ENCODE measurements at places on chromosomes 3 and 15.
A peak's percentile ranks its signal among the peaks of the same experiment; 100 is the strongest.

DNA sequence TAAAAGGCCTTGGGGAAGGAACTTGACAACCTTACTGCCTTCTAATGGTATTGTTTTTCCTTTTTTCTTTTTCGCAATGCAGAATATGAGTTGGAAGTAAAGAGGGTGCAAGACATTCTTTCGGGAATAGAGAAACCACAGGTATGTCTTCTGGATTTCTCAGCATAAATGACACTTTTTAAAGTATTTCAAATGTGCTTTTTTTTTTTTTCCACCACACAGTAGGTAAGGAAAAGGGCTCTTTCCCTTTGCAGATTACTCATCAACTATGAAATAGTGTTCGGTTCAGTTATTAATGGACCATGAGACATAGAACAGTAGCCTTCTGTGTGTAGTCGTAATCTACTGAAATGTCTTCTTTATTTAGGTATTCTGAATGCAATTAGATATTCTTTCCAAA lies 162.4 kb downstream of the GHSR start:
- DNase-seq, result peak; percentile 84

DNA sequence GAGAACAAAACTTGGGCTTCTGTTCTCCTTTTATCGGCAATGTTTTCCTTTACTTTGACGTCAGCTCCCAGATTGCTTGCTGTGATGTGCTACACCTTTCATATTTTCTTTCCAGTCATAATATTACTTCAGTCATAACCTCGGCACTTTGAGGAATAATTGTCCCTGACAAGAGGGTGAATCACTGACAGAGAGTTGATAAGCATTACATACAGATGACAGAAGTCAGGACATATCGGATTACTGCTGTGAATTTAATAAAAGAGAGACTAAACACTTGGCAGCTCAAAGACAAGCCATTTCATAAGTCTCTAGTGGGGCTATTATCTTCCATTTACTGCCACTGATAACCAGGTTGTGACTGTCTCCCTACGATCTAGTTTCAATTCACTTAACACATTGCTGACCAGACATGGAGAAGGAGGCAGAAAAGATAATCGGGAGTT lies 362.1 kb upstream of the ARRDC4 start:
- no peak for DNase-seq

DNA sequence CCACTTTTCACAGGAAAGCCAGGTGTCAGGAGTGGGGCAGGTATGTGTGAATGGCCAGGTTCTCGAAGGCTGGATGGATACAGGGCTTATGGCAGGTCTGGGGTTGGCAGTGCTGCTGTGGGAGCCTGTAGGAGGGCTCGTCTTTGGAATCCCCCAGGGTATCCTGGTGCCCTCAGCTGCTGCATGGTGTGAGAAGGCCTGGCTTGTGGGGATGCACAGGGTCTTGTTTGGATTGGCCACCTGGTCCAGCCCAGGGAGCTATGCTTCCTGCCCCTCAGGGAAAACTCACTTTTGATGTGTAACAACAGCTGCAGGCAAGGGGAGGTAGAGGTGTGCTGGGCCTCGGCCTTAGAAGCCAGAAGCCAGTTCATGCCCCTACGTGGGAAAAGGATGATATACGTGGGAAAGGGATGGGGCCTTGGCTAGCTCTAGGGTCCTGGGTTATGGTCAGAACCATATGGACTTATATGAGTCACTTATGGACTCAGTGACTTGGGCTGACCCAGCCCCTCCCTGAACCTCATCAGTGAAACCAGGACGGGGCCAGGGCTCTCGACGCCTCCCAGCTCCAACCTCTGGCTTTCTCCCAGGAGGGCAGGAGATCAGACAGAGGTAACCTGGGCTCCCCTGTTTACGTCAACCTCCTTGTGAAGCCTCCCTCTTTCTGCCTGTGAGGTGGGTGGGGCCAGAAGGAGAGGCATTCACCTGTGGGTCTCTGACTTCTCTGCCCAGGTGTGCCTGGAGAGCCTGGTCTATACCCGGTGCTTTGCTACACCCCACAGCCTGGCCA lies 37.8 kb upstream of the CSPG4 start:
- no peak for DNase-seq

GRCh38 chr3:69741032-69741767 lies 1.9 kb downstream of the MITF start:
- DNase-seq, result no peak

DNA sequence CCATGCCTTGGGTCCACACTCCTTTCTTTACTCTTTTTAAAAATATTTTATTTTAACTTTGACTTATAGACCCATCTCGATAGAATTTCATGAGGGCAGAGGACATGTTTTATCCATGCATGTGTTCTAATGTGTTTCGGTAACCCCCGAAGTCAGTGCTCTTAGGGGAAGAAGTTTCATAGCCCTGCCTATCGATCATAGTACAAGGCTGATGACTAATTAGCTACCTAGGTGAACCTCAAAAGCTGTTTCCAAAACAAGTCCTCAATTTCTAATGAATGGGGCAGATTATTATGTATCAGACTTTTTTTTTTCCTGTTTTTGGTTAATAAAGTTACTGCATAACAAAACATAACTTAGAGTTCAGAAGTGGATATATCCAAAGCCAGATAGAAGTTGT lies 82.0 kb downstream of the MBNL1 start:
- DNase-seq, result no peak

DNA sequence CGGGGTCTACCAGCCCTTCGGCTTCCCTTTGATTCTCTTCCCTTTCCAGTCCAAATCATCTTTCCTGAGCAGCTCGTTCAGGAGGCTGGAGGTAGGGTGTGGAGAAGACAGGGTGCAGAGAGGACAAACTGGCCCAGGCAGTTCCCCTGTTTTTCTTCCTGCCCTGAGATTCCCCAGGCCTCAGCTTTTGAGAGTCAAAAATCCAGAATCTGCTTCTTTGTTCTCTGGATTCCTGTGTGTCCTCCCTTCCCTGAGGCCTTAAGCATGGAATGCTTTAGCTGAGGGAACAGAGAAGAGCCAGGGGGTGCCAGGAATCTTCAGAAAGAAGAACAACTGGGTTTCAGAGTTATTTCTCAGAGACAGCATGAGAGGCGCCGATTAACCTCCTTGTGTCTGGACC lies 26.7 kb upstream of the LRTM1 start:
- peak; percentile 34 for DNase-seq

GRCh38 chr3:41259449-41260062 lies 60.3 kb downstream of the CTNNB1 start:
- no peak for DNase-seq

DNA sequence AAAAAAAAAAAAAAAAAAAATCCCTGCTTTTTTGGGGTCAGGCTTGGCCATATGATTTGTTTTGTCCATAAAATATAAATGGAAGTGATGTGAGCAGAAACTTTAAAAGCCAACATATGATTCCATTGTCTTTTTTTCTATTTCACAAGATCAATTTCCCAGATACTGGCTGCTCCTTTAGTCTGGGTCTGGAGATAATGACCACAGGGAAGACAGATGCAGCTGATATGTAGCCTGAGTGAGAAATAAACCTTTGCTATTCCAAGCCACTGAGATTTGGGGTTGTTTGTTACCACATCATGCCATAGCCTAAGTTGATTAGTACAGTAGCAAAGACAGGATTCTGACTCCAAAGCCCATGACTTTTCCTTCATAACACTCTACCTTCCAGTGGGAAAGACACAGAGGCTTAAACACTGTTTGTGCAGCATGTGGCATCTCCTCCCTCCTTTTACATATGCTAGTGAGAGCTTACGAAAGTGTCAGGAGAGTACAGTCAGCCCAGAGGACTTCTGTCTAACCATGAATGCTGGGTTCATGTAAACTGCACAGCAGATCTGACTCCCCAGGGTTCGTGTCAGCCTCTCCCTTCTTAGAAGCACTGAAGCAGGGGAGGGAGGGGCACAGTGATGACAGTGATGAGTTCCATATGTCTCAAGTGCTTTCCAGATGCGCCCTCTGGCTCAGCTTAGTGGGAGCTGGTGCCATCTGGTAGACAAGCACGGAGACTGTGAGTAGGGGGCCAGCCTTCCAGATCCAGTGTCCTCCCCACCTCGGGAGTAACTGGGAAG lies 36.7 kb upstream of the SLC7A14 start:
- no peak for DNase-seq

DNA sequence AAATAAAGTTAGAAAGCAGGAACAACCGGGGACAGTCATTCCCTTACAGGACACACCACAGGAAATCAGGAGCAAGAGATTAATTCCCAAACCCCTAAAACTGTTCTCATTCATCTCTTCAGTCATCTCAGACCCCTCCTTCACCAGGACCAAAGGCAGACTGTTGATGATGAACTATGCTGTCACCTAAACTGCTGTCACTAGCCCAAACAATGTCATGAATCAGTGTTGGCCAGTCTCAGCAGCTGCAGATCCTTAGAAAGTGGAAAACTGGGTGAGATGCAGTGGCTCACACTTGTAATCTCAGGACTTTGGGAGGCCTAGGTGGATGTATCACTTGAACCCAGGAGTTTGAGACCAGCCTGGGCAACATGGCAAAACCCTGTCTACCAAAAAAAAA lies 909.6 kb downstream of the ROBO1 start:
- DNase-seq, result no peak

DNA sequence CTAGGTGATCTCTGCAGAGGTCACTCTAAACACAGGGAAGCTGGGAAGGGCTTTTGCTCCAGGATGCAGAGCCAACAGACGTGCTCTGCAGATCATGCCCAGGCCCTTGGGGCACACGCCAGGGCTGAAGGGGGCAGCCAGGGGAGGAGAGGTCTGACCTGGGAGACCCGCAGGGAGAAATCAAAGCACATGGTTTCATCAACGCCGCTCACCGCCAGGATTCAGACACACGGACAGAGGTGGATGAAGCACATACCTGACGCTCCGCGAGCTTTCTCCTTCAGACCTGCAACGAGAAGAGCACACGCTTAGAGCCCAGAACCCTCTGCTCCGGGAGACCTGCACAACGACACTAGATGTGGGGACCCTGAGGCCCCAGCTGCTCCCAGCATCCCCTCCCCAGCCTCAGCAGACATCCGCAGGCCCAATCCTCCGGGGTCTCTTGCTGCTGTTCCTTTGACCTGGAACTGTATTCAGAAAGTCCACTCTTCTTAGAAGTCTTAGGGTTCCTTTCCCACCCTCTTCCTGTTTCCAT lies 90.7 kb upstream of the IQSEC1 start:
- no peak for DNase-seq

GRCh38 chr3:57530071-57530608 lies 14.0 kb downstream of the DNAH12 start:
- DNase-seq, result no peak

GRCh38 chr3:78178740-78179363 lies 1139.0 kb downstream of the ROBO2 start:
- DNase-seq, result no peak

- no peak for DNase-seq
These were observed 33.1 kb downstream of the SELENOT start for GRCh38 chr3:150636258-150636657.

- peak; percentile 45 for DNase-seq
These were observed 13.8 kb downstream of the TMEM266 start for GRCh38 chr15:76073554-76073953.

DNA sequence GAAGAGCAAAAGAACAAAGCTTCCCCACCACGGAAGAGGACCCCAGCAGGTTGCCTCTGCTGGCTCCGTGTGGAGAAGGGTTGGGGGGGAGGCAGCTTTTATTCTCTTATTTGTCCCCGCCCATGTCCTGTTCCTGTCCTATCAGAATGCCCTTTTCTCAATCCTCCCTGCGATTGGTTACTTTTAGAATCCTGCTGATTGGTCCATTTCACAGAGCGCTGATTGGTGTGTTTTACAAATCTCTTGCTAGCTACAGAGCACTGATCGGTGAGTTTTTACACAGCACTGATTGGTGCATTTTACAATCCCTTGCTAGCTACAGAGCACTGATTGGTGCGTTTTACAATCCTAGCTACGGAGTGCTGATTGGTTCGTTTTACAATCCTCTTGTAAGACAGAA lies 100.6 kb upstream of the KLF13 start:
- no peak for DNase-seq

DNA sequence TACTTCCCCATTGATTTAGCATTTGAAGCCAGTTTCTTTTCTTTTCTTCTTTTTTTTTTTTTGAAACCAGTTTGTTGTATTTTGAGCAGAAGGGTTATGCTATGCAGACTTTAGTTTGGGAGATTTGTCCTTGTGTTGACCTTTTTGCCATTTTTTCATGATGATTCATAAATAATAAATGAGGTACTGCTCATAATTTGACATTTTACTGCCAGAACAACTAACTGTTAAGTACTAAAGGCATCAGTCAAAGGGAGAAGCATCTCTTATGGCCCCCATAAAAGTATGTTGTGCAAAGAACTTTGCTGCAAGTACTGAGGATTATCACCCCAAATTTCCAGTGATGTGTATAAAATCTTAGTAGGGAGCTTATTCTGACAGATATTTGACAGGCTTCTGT lies 1.7 kb upstream of the GPR87 start:
- peak; percentile 21 for DNase-seq

GRCh38 chr3:167913219-167913835 lies 177.8 kb downstream of the SERPINI1 start:
- DNase-seq, result peak; percentile 7

- DNase-seq, result no peak
These were observed 182.3 kb downstream of the BBX start for GRCh38 chr3:107705046-107705445.

GRCh38 chr3:63130625-63131024 lies 147.5 kb upstream of the SYNPR start:
- no peak for DNase-seq

DNA sequence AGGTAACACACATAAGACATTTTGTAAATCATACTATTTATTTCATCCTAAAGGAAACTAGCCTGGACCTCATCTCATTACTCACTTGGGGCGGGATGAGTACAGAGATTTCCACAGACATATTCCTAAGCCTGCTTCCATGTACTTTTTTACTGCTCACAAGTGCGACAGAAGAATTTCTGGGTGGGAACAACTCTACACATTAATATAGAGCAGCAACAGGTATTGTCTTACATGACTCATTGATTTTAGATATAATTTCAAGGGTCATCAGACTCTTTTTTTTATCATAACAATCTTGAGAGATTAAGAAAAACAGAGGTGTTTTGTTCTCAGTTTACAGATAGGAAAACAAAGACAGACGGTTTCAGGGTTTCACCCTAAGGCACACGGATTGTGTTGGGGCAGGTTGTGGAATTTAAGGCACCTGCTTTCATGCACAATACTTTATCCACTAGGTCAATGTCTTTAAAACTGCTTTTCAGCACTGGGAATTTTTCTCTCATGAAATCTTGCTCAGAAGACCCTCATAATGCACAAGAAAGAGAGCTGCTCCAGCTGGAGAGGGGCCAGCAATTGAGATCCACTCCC lies 186.7 kb upstream of the CDIN1 start:
- DNase-seq, result no peak

Data from NCI-H226 (cell line).